IMR-90 (cell line): ENCODE measurements at places on chromosomes 11 and 22. TPM values are rescaled to one million over a fixed set of nuclear protein-coding genes. Genes with fewer than 3 reads are reported as not detected.

DNA sequence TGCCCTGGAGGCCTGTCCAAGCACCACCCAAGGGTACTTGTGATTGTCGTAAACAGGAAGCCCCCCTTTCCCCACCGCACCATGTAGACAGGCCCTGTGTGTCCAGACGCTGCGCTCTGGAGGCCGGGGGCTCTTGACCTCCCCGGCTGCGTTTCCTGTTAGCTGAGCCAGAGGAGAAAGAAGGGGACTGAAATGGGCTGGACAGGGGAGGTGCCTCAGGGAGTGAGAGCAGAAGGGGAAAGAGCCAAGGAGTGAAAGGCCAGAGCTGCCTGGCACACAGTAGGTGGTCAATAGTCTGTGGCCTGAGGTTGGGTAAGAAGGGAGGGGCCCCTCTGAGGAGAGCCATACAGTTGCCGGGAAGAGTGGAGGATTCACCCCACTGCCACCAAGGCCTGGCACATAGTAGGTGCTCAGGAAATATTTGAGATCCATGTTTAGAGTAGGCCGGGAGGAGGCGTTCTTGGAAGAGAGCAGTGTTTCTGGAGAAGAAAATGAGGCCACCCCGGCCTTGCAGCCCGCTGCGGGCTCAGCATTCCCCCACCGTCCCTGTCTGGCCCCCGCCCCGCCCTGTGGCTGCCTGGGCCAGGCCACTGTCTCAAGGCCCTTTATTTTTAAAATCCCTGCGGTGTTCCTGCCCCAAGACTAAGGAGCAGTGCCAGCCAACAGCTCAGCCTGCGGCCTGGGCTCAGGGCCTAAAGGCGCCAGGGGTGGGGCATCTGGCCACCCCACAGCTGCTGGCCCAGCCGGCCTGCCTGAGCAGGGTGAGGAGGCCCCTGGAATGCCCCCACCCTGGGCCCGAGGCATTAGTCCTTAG is 13.6 kb upstream of the CDC42EP1 start:
- H3K4me3 ChIP-seq: no peak overlapping the region
- H3K27me3 ChIP-seq: no peaks in the 10 kb centered on the region
- H3K4me1 ChIP-seq: peaks cover 28% of the 10 kb centered on the region
- peak; percentile 68 for DNase-seq
- H3K36me3 ChIP-seq: no peaks in the 10 kb centered on the region

- H3K27ac ChIP-seq: no peak overlapping the region
- H3K4me3 ChIP-seq: no peak overlapping the region
- peaks cover 10% of the 10 kb centered on the region for H3K4me1 ChIP-seq
Observed at GRCh38 chr11:112298535-112298934, 37.9 kb upstream of the PLET1 start.

DNA sequence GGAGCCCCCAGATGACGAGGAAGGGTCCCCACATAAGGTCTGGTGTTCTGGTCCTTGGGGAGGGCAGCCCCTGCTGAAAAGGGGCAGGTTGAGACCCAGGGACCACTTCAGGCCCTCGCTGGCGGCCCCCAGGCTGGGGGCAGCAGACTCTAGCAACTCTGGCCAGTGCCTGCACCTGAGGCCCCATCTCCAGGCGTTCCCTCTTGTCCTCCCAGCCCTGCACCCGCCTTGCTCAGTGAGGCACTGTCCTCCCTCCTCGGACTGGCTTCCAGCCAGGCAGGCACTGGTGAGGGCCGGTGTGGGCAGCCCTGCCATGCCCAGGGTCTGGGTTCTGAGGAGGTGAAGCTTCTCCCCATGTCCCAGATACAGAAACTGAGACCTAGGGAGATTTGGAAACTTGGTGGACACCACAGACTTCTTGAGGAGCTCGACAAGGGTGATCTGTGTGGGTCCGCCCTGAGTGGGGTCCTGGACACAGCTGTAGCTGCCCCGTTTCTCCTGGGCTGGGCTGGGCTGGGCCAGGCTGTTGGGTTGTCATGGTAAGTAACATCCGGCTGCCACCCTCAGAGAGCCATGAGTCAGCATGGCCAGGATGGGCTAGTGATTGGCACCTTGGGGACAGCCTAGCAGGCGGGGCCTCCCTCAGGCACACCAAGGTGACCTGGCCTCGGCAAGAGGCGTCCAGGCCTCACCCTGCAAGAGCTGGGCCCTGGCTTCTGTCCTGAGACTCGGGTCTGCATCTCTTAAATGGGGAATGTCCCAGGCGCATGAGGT is 11.1 kb upstream of the PHLDA2 start:
- H3K27me3 ChIP-seq: no peaks in the 10 kb centered on the region
- no peak overlapping the region for H3K4me3 ChIP-seq
- no peak overlapping the region for H3K27ac ChIP-seq
- DNase-seq: no peak

- H3K27ac ChIP-seq: no peak overlapping the region
- H3K36me3 ChIP-seq: no peaks in the 10 kb centered on the region
- no peak overlapping the region for H3K4me3 ChIP-seq
- no peaks in the 10 kb centered on the region for H3K4me1 ChIP-seq
- no peaks in the 10 kb centered on the region for H3K27me3 ChIP-seq
Observed at GRCh38 chr11:21636561-21636960, 556.3 kb upstream of the ANO5 start.

- no peak overlapping the region for H3K27ac ChIP-seq
- no peak for DNase-seq
- H3K4me1 ChIP-seq: peaks cover 5% of the 10 kb centered on the region; the same call in 1 of the 2 replicates
- H3K4me3 ChIP-seq: peak overlapping the region; percentile 26
- H3K36me3 ChIP-seq: no peaks in the 10 kb centered on the region
Observed at GRCh38 chr22:39243439-39244135, 1.2 kb downstream of the PDGFB start.

DNA sequence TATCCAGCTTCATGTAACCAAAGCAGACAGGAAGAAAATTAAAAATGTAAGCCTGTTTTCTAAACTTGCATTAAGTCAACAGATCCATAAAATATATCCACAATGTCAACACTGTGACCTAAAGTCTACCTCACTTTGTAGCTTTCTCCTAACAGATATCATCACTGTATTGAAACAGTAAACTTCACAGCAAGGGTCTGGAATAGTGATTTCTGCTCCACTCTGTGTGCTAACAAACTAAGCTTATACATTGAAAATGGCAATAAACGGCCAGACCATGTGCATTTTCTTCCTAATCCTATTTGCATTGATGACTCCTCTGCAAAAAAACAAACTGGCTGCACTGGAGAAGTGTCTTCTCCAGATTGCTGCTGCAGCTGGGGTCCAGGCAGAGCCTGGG is 26.8 kb downstream of the CADM1 start:
- no peaks in the 10 kb centered on the region for H3K27me3 ChIP-seq
- no peak overlapping the region for H3K27ac ChIP-seq
- no peak overlapping the region for H3K4me3 ChIP-seq
- no peak for DNase-seq
- H3K36me3 ChIP-seq: no peaks in the 10 kb centered on the region

Gene APOA4
- total RNA-seq: not detected in 2 replicates

Gene TRIM51
- not detected in 2 replicates for total RNA-seq
